Activated naive CD4-positive, alpha-beta T cell treated with anti-CD3 and anti-CD28 coated beads, Interleukin-2, amount 50 U/mL, for 16 hours (primary cell): ENCODE measurements at places on chromosomes 5 and 9.

- peak; percentile 29 for DNase-seq
These were observed 17.7 kb upstream of the IL6ST start for GRCh38 chr5:56012281-56012963.

DNA sequence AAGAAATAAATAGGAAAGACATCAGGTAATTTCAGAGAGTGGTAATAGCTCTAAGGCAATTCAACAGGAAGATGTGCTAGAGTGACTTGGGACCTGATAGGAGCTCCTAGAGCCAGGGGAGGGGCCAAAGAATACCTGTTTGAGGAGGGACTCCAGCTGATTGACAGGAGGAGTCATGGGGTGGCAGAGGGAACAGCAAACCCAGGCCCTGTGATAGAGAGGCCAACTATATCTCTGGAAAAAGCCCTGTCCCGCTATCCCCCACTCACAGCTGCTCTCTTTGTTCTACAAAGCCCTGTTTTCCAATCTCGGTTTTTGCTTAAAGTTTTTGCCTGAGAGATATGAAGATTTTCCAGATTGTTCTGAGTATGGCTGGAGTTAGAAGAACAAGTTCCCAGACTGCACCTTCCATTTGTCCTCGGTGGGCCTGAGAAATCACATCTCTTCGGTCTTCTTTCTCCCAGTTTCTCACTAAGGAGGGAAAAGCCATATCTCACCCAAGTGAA is 9.0 kb upstream of the NSD1 start:
- no peak for DNase-seq

GRCh38 chr9:132733260-132733815 is 63.1 kb downstream of the GTF3C4 start:
- DNase-seq: no peak

- no peak for DNase-seq
These were observed 519.8 kb downstream of the TLE4 start for GRCh38 chr9:80091526-80091925.

GRCh38 chr9:121830441-121831140 is 179.2 kb downstream of the DAB2IP start:
- no peak for DNase-seq

GRCh38 chr5:139912804-139913203 is 117.2 kb downstream of the PSD2 start:
- DNase-seq: no peak

DNA sequence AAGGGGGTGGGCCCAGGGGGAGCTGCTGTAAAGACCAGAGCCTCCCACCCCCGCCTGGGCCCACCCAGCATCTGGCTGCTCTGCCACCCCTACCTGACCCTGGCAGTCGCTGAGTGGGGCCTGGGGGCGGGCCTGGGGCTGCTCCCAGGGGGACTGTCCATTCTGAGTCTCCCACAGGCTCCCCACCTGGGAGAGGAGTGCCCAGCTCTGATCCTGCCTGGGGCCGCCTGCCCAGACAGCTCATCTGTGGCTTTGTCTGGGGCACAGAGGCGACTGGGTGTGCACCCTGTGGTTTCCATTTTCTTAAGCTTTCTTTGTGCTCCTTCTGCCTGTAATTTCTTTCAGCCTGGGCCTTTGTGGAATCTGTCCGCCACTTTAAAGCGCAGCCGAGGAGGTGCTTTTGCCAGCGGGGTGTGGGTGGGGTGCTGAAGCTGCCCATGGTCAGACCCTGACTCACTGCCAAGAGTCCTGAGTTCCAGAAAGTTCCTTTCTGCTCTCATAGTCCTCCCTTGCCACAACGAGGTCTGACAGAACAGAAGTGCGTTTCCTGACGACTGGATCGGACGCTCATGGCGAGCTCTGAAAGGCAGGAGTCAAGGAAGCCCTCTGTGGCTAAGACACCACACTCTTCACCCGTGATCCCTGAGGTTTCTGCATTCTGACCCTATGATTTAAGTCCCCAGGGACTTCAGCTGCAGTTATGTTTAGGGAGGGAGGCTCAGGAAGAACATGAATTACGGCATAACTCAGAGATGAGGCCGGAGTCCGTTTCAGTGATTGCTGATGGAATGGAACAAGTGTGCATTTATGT is 225.0 kb downstream of the FANCC start:
- no peak for DNase-seq

GRCh38 chr9:13863112-13863511 is 450.8 kb downstream of the NFIB start:
- DNase-seq: no peak
